ENCODE measurements at places on chromosomes 2 and 18.

DNA sequence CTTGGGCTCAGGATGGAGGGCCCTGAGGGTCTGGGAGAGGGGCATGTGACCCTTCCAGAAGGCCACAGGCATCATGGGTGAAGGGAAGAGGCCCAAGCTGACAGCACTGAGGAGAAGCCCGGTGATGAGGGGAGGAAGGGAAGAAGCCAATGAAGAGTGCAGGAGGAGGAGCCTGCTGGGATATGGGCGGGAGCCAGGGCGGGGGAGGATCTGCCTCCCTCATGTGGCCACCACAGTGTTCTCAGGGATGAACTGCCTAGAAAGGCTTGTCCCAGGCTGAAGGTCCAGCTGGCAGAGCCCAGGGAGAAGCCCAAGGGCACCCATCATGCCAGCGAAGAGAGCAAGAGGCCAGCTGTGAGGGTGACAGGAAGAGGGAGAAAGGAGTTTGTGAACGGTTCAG lies 24.6 kb upstream of the PLB1 start:
- no peak for DNase-seq

DNA sequence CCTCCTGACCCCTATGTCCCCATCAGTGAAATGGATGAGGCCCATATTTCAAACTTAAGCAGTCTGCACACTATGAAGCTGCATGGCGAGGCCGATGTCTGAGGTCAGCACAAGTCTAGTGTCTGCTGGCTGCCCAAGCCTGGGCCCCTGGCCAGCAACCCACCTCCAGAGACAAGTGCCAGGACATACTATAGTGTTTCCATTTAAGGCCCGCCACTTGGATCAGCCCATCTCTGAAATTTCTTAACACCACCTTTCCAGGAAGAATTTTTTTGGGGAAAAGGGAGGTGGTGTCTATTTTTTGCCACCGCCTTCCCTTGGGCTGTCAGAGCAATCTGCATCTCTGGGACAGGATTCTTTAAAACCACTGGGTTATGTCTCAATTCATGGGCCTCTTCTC lies 1.8 kb downstream of the ACVR1 start:
- no peak for DNase-seq

- no peak for DNase-seq
These were observed 25.3 kb upstream of the SETBP1 start for GRCh38 chr18:44655435-44655834.

- no peak for DNase-seq
These were observed 37.8 kb downstream of the RDH14 start for GRCh38 chr2:18522484-18523146.

DNA sequence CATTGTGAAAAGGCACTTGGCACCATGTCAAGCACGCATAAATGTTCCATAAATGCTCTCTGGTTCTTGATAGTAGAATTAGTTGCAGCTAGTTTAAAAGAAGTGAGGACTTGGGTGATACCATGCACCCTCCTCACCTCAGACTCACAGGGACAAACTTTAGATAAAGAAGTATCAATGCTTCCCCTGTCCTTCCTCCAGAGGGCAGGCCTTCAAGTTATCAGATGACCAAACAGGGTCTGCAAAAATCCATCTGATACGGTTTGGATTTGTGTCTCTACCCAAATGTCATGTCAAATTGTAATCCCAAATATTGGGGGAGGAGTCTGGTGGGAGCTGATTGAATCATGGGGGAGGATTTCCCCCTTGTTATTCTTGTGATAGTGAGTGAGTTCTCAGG lies 54.1 kb downstream of the C1QL2 start:
- no peak for DNase-seq

GRCh38 chr2:67839242-67839641 lies 223.6 kb downstream of the C1D start:
- DNase-seq = no peak

GRCh38 chr2:238141541-238142318 lies 3.3 kb downstream of the KLHL30 start:
- DNase-seq = no peak

DNA sequence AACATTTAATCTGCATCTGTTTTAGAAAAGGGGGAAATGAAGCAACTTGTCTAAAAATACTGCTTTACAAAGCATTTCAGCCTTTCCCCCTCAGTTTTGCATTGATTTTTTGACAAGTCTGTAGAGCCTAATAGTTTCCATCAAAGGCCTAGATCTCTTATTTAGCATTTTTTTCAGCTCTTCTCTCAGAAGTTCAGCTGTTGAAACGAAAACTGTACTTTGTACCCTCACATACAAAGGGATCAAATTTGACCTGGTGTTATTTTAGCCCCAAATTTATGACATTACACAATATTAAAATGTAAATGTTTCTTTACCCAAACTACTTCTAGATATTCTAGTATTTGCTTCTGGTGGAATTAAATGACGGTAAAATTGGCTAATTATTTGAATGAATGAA lies 13.0 kb downstream of the YPEL5 start:
- DNase-seq = no peak

GRCh38 chr2:104332731-104333130 lies 521.2 kb upstream of the POU3F3 start:
- no peak for DNase-seq

DNA sequence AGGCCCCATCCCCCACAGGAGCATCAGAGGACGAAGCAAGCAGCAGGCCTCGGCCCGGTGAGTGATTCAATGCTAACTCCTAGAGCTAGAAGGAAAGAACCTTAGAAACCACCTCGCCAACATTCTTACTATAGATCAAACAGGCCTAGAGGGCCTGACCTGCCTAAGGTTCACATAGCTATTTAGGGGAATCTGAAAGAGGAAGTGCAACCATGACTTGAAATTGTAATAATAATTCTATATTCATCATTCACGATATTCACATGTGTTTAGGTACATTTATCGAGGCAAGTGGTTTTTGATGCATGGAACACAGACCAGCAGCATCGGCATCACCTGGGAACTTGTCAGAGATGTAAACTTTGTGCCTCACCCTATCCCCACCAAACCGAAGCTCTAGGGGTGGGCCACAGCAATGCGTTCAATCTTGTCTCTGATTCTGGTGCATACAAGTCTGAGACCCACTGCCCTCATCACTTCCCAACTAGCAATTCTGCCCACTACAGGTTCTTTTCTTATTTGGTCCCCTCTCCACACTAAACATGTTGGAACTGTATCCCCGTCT lies 78.0 kb upstream of the DNMT3A start:
- DNase-seq = no peak

GRCh38 chr2:238161291-238162051 lies 2.7 kb downstream of the ERFE start:
- no peak for DNase-seq

DNA sequence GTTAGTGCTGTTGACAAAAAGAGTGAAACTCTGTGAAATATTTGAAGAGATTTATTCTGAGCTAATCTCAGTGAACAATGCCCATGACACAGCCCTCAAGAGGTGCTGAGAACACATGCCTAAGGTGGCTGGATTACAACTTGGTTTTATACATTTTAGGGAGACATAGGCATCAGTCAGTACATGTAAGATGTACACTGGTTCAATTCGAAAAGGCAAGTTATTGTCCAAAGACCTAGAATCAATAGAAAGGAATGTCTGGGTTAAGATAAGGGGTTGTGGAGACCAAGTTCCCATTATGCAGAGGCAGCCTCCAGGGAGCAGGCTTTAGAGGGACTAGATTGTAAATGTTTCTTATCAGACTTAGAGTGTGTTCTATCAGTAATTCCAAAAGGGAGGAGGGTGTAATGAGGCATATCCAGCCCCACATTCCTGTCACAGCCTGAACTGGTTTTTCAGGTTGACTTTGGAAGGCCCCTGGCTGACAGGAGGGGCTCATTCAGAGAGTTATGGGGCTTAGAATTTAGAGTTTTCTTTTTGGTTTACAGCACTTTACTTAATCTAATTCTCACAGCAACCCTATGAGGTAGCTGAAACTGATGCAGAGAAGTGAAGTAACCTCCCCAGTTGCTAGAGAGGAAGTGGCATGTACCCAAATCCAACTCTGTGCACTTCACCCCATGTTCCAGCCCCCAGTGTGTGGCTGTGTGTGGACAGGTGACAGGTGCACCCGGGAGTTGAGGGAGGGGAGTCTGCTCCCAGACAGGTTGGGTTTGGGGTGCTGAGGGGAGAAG lies 28.3 kb upstream of the ASAP2 start:
- DNase-seq = no peak

GRCh38 chr18:78144669-78145068 lies 834.9 kb upstream of the SALL3 start:
- DNase-seq = no peak
